ENCODE measurements at places on chromosomes 11 and 22.

- no peak for DNase-seq
These were observed 76.8 kb upstream of the SUSD2 start for GRCh38 chr22:24104307-24105012.

- DNase-seq = no peak
These were observed 7.8 kb downstream of the LDLRAD3 start for GRCh38 chr11:35951680-35952079.

- DNase-seq = no peak
These were observed 69.1 kb upstream of the PARVG start for GRCh38 chr22:44111562-44112155.

DNA sequence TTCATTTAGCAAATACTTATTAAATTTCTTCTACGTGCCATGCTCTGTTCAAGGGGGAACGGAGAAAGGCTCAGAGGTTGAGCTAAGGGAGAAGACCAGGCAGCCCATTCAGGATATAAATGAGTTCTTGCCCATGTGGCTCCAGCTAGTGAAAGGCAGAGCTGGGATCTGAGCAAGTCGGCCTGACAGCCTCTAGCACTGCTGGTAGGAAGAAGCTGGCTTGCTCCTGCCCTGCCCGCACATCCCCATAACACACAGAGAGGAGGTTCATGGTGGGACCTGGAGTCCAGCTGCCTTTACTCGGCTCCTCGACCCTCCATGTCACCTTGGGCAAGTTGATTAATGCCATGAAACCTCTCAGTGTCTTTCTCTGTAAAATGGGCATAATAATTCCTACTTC lies 2.0 kb downstream of the SLC15A3 start:
- peak; percentile 20 for DNase-seq

DNA sequence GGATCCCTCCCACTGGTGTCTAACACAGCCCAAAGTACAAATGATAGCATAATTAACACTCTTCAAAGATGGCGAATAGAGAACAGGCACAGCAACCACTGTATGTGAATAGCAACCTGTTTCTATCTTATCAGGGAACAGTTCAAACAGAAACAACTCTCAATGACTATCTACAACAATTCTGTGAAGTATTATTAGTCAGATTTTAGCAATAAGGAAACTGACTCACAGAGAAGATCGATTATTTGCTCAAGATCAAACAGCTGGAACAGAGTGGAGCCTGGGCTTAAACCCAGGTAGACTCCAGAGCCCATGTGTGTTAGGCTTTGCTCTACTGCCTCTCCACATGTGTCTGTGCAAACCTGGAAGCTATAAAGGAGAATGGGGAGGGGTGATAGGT lies 88.7 kb downstream of the C11orf58 start:
- DNase-seq = no peak

- no peak for DNase-seq
These were observed 103.7 kb downstream of the ZBTB16 start for GRCh38 chr11:114163229-114163631.

DNA sequence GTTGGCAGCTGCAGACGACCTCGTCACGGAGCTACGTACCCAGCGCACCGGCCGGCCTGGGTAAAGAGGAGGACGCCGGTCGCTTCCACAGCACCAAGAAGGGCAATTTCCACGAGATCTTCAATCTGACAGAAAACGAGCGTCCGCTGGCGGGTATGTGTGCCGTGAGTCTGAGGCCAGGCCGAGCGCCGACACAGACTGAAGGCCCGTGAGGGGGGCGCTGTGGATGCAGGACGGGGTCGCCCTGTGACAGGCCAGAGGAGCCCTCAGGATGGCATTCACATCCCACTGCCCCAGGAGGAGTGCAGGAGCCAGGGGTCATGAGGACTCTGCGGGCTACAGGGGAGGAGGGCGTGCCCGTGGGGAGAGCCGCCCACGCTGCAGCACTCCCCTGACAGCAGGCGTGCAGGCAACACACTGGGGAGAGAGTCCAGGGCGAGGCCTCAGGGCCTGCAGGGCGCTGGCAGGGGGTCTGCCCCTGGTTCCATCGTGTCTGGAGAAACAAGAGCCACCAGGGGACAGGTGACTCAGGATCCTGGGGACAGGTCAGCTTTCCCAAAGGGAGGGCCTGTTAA lies 53.6 kb downstream of the GRAMD4 start:
- no peak for DNase-seq

GRCh38 chr22:38180841-38181452 lies 683 bp downstream of the PLA2G6 start:
- peak; percentile 62 for DNase-seq

DNA sequence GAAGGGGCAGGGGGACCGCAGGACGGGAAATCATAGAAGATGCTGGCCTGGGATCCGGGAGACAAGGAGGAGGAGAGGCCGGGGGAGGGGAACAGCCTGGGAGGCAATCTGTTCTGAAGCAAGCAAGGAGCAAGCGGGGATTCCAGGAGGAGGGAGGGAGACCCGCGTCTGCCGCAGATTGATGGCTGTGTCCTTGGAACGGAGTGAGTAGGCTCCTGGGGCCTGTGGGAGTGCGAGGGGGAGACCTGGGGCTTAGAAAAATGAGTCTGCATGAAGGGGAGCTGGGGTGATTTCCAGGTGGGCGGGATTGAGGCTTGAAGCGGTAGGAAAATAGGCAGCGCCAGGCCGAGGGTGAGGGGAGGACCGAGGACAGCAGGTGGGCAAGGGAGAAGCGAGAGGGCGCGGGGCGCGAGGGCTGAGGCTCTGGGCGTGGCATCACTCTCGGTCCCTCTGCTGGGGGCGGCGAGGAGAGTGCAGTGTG lies 1.6 kb upstream of the LRRC55 start:
- no peak for DNase-seq

- peak; percentile 95 for DNase-seq
These were observed 398 bp upstream of the ATG16L2 start for GRCh38 chr11:72813740-72814285.

GRCh38 chr11:61587541-61587941 lies 6.7 kb upstream of the SYT7 start:
- no peak for DNase-seq

GRCh38 chr11:103805688-103806009 lies 230.8 kb upstream of the DDI1 start:
- DNase-seq = no peak

GRCh38 chr11:73293356-73293936 lies 14.6 kb upstream of the ARHGEF17 start:
- no peak for DNase-seq

- DNase-seq = no peak
These were observed 708.9 kb downstream of the FAM181B start for GRCh38 chr11:82024760-82025159.

DNA sequence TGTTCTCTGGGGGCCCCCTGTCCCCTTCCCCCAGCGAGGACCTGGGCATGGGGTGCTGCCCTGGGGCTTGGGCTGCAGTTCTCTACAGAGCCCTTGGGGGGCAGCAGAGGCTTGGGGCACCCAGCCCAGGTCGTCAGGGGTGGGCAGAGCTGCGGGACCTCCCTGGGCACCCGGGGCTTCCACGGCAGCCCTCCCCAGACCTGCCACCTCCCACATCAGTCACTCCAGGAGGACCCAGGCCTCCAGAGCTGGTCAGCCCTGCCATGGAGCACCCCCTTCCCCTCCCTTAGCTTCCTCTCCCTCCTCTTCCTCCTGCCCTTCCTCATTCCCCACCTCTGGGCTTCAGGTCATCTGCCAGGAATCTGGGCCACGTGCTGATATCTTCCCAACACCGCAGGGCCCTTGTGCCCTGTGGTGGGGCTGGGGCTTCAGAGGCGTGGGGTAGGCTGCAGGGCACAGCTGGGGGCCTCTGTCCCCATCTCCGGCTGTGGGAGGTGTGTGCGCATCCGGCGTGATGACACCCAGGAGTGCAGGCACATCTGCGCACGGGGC lies 5.8 kb downstream of the TSPAN4 start:
- DNase-seq = peak; percentile 76

GRCh38 chr11:32334822-32335221 lies 100.5 kb downstream of the WT1 start:
- no peak for DNase-seq

DNA sequence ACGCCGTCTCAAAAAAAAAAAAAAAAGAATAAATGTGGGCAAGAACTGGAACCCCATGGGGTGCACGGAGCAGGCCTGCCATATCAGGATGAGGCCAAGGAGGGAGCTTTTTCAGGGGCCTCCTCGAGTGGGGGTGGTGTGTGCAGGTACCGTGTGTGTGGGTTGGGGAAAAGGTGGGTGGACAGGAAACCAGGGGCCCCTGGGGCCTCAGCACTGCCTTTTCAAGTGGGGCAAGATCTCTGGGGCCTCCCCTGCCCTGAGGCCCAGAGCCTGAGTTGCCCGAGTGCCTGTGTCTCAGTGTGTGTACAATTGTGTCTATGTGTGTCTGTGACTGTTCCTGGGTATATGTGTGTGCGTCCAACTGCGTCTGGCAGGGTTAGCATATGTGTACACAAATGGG lies 23.8 kb downstream of the TEF start:
- peak; percentile 33 for DNase-seq

DNA sequence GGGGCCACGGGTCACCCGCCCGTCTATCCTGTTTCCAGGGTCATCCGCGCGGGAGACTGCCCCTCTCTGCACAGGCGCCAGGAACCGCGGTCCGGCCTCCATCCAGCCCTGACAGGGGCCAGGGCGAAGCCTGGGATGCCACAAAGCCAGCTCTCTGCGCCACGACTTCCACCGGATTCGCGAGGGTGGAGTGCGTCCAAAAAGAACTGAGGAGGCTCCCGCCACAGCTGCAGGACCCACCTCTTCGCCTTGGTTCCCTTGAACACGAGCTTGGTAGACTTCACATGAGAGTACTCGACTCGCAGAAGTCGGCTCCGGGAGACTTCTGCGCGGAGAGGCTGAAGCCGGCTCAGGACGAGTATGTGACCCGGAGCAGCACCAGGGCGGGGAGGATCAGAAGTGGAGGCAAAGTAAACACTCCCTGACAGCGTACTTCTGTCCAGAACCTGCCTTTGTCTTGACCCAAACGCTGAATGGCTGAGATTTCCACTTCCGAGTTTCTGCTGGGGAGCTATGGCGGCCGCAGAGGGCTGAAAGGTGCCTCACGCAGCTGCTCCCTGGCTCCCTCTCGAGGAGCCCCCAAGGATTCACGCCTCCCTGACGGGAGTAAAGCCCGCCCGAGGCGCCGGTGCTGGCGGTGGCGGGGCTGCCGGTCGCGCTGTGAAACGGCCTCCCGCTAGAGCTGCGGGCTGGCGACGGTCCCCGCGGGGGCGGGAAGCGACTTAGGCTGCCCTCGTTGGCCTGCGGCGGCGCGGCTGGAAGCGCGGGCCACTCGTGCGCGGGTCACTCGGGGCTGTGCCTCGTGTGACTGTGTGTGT lies 4566.7 kb upstream of the OR11H1 start:
- no peak for DNase-seq

GRCh38 chr11:87223816-87224215 lies 186.1 kb downstream of the TMEM135 start:
- no peak for DNase-seq

GRCh38 chr11:31807799-31808667 lies 3.1 kb downstream of the PAX6 start:
- peak; percentile 2 for DNase-seq

DNA sequence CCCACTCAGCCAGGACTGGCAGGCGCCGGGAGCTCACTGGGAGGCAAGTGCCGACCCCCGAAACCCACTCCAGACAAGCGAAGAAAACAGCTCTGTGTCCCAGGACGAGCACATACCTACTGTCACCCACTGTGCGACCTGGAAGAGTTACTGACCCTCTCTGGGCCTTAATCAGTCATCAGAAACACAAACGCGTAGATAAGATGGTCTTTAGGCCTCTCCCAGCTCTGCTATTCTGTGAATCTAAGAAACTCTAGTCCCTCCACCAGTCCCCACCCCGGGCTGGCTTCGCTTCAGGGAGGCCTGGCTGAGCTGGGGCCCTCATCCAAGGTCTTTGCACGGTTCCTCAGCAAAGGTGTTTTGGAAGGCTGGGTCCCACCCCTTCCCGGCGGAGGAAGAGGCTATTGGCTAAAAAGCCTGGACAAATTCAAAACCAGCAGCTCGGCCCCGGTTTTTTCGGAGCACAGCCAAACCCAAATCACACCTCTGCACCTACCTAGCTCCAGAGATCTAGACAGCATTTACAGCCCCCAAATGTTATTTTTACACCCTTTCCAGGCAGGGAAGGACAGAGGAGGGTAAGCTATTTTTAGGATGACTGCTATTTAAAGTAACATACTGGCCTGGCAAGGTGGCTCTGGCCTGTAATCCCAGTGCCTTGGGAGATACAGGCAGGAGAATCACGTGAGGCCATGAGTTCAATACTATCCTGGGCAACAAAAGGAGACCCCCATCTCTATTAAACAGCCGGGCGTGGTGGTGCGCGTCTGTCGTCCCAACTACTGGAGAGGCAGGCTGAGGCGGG lies 13.2 kb upstream of the HDHD5 start:
- no peak for DNase-seq

DNA sequence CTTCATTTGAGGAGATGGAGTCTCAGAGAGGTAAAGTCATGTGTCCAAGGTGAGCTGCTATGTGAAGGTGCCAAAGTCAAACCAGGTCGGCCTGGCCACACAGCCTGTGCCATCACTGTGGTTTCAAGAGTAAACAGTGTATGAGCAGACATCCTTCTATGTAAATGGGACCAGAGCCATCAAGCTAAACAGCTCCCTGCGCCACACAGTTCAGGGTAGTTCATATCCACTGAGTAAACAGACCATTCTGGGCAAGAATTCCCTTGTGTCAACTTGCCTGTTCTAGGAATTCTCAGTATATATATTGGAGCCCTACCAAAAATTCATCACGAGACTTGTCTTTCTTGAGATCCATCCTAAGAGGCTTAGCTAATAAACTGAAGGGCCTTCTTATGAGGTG lies 77.5 kb downstream of the AMOTL1 start:
- no peak for DNase-seq

DNA sequence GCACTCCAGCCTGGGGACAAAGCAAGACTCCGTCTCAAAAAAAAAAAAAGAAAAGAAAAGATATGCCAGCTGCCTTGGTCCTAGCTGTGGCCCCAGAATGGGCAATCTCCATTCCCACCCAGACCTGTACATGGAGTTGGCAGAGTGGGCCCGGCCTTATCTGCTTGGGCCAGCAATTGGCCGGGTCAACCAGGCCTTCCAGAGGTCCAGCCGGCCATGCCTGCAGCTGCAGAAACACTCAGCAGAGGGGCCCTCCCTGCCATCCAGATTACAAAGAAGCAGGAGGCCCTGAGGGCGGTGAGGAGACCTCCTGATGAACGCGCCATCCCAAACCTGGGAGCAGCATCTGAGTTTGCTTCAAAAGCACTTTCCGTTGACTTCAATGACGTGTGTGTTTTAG lies 26.9 kb upstream of the ARFGAP3 start:
- DNase-seq = no peak

DNA sequence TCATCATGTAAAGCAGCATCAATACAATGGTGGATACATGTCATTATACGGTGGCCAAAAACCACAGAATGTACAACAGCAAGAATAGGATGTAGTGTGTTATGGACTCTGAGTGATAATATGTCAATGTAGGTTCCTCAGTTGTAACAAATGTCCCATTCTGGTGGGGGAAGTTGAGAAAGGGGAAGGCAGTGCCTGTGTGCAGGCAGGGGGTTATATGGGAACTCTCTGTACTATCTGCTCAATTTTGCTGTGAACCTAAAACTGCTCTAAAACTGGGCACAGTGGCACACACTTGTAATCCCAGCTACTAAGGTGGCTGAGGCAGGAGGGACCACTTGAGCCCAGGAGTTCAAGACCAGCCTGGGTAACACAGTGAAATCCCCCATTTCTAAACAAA lies 5.9 kb downstream of the CHKA start:
- DNase-seq = no peak

GRCh38 chr11:95565724-95566141 lies 223.8 kb downstream of the FAM76B start:
- DNase-seq = no peak

Data from B cell (primary cell).